ENCODE measurements at places on chromosomes 7 and 10.

DNA sequence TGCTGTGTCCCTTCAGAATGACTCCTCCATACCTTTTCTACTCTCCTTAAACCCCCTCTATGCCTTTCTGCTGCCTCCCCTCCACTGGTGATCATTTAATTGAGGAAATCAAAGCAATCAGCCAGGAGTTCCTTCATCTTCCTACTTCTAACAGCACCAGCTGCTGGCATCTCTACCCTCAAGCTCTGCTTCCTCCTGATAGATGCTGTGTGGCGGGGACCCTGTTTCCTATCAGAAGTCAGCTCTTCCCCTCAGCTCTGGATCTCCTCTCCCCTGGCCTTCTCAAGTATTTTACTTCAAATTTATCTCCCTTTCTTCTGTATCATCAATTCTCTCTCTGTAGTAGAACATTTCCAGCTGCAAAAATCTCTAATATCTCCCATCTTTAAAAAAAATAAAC is 183.7 kb downstream of the ELMO1 start:
- DNase-seq = no peak

GRCh38 chr10:26799342-26799741 is 61.4 kb downstream of the ABI1 start:
- no peak for DNase-seq

DNA sequence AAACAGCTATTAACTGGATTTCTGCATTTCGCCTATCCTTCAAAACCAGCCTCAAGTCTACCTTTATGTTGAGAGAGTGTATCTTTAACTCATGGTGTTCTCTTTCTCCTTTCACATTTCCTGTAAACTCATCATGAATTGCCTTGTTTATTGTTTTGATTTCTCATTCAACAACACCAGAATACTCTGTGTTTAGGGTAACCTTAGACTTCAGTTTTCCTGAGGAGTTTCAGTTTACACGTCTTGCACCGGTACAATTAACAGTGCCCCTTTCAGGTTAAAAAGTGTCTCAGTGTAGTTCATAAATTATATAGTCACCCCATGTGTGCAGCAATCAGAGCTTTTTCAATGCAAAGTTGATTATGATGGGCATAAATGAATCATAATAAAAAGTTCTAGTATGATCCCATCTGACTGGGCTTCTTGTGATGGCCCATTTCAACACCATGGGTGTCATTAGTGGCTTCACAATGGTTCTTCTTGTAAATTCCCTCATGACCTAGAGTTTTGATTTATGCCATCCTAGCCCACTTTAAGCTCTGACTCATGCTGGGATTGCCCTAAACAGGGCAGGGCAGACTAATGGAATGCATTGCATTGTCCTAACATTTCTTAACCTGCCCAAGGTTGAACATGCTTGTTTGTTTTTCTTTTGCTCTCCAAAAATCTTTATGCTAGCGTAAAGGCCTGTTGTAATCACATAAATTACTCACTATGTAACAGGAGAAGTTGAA is 22.0 kb downstream of the ITGB8 start:
- no peak for DNase-seq

DNA sequence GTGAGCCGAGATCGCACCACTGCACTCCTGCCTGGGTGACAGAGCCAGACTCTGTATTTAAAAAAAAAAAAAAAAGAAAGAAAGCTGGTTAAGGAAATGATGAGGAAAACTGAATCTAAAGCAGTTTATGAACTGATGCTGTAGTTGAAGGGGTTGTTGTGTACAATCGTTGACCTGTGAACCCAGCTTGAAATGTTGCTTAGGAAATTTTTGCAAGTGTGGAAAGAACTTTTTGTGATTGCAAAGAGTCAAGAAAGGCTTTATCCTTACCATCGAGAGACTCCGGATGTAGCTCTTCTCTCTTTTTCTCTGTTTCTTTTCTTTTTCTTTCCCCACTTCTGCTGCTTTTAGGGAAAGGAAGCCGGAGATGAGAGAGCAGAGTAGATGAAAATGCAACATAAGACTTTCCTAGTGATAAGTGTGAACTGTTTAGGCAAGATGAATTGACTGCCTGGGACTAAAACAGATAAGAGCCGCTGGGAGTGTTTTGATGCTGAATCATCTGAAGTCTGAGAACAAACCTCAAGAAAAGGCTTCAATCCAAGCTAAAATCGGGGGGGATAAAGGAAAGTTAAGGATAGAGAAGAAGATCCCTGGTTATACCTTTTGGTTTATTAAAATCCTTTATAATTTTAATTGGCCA is 69.0 kb downstream of the TAF3 start:
- no peak for DNase-seq

- no peak for DNase-seq
Measured at GRCh38 chr10:121356183-121356582, 242.1 kb downstream of the FGFR2 start.

GRCh38 chr7:151385626-151386300 is 24.1 kb downstream of the WDR86 start:
- no peak for DNase-seq

DNA sequence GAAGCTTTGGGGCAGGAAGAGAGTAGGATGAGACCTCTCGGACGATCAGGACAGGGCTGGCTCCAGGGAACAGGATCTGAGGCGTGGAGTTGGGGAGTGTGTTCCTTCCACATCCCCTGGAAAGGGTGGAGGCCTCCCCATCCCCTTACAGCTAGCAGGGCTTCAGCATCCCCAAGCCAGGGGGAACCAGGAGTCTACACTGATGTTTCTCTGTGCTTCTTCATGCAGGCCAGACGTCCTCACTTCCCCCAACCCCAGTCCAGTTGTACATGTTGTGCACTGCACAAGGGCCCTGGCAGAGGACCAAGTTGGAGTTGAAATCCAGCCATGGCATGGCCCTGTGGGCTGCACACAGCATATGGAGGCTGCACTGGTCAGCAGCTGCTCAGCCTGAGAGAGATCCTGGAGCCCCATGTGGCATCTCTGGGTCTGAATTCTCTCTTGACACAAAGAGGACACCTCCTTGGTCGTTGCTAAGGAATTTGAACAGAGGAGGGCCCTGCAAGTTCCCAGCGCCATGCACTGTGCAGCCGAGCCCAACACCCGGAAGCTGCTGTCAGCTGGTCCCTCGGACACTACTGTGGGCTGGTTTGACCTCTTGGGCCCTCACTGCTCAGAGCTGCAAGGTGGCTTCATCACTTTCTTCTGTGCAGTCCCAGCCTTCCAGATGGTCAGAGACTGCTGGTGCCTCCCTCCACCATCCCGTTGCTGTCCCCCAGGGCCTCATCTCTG is 181.1 kb downstream of the DNAJB6 start:
- no peak for DNase-seq

- peak; percentile 53 for DNase-seq
Measured at GRCh38 chr7:23277359-23277989, 21.7 kb upstream of the MALSU1 start.

DNA sequence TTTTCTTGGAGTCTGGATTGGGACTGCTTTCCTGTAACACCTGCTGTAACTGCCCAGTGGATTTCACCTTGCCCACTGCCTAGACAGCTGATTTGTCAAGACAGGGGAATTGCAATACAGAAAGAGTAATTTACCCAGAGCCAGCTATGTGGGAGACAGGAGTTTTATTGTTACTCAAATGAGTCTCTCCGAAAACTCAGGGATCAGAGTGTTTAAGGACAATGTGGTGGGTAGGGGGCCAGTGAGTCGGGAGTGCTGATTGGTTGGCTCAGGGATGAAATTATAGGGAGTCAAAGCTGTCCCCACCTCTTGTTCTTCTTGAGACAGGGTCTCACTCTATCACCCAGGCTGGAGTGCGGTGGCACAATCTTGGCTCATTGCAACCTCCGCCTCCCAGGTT is 25.2 kb upstream of the BNIP3 start:
- no peak for DNase-seq

- no peak for DNase-seq
Measured at GRCh38 chr10:17028798-17029197, 100.8 kb downstream of the CUBN start.

- DNase-seq = no peak
Measured at GRCh38 chr10:15658069-15658702, 61.5 kb downstream of the ITGA8 start.

DNA sequence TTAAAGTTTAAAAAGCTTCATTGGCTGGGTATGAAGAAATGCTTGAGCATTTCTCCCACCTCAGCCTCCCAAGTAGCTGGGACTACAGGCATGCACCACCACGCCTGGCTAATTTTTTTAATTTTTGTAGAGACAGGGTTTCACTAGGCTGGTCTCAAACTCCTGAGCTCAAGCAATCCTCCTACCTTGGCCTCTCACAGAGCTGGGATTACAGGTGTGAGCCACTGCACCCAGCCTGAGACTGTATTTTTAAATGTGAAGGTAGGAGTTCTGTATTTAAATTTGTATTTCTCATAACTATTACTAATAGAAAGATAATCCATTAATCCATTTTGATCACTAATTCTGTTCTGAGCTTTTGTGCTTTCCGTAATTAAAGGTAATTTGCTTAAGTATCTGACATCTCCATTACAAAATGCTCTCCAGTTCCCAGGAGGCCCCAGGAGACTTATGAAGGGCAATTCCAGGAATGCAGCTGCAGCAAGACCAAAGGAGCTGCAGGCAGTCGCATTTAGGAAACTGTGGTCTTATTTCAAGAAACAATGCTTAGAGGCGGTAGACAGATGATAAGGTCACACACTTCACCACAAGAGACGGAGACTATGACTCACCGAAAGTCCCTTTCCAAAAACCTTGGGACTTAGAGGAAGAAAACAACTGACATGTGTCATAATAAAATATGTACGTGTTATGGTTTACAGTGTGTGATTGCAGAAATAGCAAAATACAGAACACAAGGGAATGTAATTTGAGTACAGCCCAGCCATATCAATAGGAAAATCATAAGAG is 23.3 kb downstream of the YAE1 start:
- peak; percentile 53 for DNase-seq

DNA sequence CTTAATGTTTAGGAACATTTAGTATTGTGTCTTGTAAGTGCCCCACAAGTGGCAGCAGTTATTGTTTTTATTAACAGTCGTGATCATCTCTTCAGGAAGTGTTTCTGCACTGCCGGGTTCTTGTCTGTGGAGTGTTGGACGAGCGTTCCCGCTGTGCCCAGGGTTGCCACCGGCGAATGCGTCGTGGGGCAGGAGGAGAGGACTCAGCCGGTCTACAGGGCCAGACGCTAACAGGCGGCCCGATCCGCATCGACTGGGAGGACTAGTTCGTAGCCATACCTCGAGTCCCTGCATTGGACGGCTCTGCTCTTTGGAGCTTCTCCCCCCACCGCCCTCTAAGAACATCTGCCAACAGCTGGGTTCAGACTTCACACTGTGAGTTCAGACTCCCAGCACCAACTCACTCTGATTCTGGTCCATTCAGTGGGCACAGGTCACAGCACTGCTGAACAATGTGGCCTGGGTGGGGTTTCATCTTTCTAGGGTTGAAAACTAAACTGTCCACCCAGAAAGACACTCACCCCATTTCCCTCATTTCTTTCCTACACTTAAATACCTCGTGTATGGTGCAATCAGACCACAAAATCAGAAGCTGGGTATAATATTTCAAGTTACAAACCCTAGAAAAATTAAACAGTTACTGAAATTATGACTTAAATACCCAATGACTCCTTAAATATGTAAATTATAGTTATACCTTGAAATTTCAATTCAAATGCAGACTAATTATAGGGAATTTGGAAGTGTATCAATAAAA is 22.2 kb downstream of the PLA2G12B start:
- no peak for DNase-seq

DNA sequence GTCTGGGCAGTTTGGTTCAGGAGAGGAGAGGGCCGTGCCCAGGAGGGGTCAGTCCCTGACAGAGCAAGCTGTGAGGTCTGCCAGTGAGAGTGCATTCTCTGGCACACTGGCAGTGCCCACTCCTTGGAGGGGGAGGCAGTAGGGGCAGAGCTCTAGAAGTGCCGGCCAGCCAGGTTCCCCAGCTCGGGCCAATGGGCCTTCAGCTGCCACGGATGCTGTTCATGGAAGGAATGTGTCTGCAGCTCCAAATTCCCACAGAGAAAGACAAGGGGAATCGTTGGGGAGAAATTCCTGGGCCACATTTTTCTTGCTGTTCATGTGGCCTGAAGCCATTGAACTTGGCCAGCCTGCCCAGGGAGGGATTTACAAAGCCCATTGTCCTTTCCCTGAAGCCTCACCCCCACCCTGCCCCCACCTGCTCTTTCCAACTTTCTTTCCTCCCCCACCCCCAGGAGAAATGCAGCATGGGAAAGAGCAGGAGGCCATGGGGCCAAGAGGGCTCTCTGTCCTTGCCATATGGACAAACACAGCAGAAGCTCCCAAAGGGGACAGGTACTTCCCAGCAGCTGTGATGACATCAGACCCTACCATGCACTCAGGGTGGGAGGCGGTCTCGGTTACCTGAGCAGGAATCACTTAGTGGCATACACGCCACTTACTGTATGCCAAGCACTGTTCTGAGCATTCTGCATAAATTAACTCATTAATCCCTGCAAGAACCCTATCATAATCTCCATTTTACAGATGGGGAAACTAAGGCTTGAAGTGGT is 70.7 kb downstream of the ARHGAP22 start:
- no peak for DNase-seq

DNA sequence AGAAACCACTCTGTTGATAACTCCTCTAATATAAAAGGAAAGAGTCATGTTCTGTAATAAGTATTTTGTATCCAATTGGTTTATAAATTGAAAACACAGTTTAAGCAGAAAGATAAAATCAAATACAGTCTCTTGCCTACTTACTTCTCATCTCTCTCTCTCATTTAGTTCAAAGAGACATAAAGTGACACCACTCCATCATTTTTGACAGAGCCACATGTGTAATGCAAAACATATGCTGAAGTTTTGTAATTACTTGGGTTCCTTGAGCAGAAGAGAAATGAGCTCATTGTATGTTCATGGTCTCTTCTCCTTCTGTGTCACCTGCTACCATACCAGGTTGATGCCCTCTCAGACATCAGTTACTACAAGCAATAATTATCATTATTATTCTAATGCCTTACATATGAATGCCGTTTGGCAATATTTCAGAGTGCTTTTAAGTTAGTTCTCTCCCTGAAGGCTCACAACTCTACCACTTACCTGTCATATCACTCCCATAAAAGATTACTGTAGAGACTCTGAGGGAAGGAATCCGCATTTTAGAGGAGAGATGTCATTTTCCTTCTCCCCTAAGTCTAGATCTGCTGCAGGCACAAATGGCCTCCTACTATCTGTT is 59.9 kb upstream of the SKAP2 start:
- DNase-seq = no peak

DNA sequence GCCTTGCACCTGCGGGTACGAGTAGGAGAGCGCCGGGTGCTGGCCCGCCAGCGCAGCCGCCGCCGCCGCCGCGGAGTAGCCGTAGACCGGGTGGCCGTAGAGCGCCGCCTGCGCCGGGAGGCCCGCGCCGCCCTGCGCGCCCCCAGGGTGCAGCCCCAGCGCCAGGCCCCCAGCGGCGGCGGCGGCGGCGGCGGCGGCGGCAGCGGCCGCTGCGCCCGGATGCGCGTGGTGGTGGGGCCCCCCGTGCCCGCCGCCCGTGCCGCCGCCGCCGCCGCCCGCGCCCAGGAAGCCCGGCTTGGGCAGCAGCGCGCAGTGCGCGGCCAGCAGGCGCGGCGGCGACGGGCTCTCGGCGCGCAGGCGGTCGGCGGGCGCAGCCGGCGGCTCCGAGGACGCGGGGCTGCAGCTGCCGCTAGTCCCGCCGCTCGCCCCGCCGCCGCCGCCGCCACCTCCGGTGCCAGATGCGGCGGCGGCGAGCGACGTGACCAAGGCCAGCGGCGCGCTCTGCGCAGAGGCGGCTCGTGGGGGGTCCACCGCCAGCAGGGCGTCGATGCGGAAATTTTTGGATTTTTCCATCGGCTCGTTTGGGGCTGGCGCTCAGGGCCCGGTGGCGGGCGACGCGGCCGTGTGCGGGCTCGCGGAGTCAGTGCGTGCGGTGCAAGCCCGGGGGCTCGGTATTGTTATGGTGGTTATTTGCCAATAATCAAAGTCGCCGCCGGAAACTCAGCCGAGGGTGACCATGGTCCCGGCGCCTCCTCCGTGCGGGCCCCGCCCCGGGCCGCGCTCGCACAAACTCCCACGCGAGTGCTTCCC is 480 bp downstream of the MNX1 start:
- DNase-seq = no peak

Data from GM04504 (cell line).